ENCODE measurements at places on chromosomes 11 and 22. TPM values are rescaled to one million over a fixed set of nuclear protein-coding genes. Genes with fewer than 3 reads are reported as not detected.

The BIK gene
- not detected for total RNA-seq

The LIF gene
- total RNA-seq, result 4.5 TPM

The TMEM86A gene
- 8.4 TPM for total RNA-seq

The SCGB2A2 gene
- total RNA-seq, result not detected

The CRYAB gene
- total RNA-seq, result 2,347 TPM

The KRTAP5-8 gene
- total RNA-seq, result 0.42 TPM

The TSPAN4 gene
- total RNA-seq, result 95.1 TPM

The PATE2 gene
- total RNA-seq, result not detected

The SCGB1A1 gene
- not detected for total RNA-seq

The PKNOX2 gene
- total RNA-seq, result 19.8 TPM

The CCDC179 gene
- not detected for total RNA-seq

The MS4A7 gene
- total RNA-seq, result 78.1 TPM

The NTM gene
- 1.9 TPM for total RNA-seq

The BTBD18 gene
- not detected for total RNA-seq

DNA sequence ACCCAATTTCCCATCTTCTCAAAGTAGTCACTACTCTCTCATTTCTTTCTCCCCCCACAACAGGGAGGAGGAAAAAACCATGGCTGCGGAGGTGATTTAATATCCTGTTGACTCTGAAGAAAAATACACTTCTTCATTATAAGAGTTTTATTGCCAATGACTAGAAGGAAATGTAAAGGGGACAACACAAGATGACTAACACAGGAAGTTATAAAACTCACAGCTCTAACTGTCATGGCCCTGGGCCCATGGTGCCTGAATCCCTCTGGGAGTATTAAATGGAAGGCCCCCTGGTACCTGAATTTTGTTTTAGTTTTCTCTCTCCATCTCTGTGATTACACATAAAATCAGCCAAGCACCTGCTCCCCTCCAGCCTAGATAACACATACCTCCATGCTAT is 352.8 kb upstream of the FAT3 start:
- no peak for DNase-seq

GRCh38 chr11:47225552-47226400 is 11.0 kb downstream of the DDB2 start:
- no peak for DNase-seq

DNA sequence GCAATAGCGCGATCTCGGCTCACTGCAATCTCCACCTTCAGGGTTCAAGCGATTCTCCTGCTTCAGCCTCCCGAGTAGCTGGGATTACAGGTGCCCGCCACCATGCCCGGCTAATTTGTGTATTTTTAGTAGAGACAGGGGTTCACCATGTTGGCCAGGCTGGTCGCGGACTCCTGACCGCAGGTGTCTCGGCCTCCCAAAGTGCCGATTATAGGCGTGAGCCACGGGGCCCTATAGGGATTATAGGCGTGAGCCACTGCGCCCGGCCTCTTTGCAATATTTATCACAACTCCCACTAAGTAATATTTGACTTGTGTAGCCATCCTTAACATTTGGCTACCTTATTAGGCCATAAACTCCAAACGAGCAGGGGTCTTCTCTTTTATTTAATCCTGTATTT is 879 bp upstream of the CUL5 start:
- DNase-seq, result no peak

DNA sequence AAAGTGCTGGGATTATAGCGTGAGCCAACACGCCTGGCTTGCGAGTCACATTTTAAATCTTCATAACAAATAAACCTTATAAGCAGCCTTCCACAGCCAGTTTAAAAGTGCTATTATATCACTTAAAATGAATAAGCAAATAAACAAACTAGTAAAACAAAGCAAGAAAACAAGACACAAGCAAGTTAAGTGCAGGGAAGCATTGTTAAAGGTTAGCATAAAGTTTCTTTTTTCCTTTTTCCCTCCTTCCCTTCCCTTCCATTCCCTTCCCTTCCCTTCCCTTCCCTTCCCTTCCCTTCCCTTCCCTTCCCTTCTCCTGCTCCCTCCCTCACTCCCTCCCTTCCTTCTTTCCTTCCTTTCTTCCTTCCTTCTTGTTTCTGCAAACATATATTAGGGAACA is 278.7 kb downstream of the OPCML start:
- no peak for DNase-seq

DNA sequence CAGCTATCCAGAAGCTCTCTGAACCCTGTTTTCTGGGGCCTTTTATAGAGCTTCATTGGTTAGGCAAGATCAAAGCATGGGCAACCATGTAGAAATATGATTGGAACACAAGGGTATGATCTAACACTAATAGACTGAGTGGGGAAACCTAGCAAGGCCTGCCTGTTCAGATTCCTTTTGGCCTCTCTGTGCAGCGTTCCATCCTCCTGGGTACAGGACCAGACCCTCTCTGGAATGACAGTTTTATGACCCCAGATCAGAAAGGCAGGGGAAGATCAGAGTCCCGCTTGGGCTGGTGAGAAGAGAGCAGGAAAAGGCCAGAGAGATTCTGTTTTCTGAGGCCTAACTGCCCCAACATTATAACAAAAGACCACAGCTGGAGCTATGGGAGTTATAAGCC is 36.7 kb upstream of the VWA5A start:
- no peak for DNase-seq

GRCh38 chr22:44550711-44551491 is 52.9 kb upstream of the RTL6 start:
- DNase-seq, result no peak

GRCh38 chr11:46369458-46370152 is 11.9 kb upstream of the MDK start:
- no peak for DNase-seq

- DNase-seq, result no peak
Observed at GRCh38 chr11:132052904-132053303, 682.5 kb downstream of the NTM start.

GRCh38 chr11:76665921-76666351 is 4.6 kb downstream of the LRRC32 start:
- no peak for DNase-seq

GRCh38 chr22:42878561-42879305 is 21.7 kb upstream of the ARFGAP3 start:
- DNase-seq, result no peak

DNA sequence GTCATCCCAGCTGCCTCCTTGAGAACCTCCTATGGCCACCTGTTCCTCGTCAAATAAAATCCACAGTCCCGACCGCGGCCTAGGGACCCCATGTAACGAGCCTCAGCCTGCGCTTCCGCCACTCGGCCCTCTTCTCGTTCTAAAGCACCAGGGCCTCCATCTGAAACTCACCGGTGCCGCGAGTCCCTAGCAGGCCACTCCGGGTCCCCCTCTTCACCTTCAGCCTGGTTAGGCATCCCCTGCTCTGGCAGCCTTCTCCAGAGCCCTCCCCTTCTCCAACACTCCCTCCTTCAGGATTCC is 2.4 kb upstream of the SSTR3 start:
- no peak for DNase-seq

- peak; percentile 88 for DNase-seq
Observed at GRCh38 chr22:23539135-23539838, 40.8 kb downstream of the IGLL1 start.

GRCh38 chr11:108959105-108959761 is 294.4 kb downstream of the DDX10 start:
- no peak for DNase-seq

DNA sequence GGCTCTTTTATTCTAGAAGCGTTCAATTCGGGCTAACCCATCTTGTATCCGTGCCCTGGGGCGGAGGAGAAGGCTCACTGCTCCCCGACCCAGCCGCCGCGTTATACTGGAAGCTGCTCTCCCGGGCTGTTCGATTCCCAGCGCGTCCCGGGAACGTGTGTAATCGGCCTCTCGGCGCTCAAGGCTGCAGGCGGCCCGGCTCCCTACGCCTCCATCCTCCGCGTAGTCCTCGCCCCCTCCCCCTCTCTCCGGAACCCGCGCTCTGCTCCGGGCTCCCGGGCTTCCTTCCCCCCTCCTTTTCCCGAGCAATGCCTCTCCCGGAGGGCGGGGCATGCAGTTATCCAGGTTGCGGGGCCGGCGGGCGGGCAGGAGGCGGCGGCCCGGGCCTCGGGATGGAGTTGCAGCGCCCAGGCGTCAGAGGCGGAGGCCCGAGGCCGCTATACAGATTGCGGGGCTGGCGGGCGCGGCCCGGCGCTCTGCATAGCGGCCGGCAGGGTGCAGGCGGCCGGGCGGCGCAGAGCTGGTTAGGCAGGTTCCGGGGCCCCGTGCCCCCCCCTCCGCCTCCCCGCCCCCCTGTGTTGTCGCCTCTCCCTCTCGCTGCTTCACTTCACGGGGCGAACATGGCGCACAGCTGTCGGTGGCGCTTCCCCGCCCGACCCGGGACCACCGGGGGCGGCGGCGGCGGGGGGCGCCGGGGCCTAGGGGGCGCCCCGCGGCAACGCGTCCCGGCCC is at the start of gene KMT2A:
TSS of gene KMT2A (plus strand) at position 600 of the 732 bp plus-strand sequence. CDS start at position 621, 21 bp downstream.
- DNase-seq, result peak; percentile 99

GRCh38 chr22:32175683-32176644 is 16.9 kb upstream of the C22orf42 start:
- DNase-seq, result no peak

- DNase-seq, result peak; percentile 54
Observed at GRCh38 chr11:34052608-34053160, 1.2 kb downstream of the CAPRIN1 start.

- DNase-seq, result peak; percentile 84
Observed at GRCh38 chr11:2312232-2313042, 10.6 kb downstream of the TSPAN32 start.

- no peak for DNase-seq
Observed at GRCh38 chr11:14112721-14113120, 150.2 kb downstream of the SPON1 start.

GRCh38 chr22:29275167-29275566 is 7.1 kb downstream of the EWSR1 start:
- DNase-seq, result no peak

DNA sequence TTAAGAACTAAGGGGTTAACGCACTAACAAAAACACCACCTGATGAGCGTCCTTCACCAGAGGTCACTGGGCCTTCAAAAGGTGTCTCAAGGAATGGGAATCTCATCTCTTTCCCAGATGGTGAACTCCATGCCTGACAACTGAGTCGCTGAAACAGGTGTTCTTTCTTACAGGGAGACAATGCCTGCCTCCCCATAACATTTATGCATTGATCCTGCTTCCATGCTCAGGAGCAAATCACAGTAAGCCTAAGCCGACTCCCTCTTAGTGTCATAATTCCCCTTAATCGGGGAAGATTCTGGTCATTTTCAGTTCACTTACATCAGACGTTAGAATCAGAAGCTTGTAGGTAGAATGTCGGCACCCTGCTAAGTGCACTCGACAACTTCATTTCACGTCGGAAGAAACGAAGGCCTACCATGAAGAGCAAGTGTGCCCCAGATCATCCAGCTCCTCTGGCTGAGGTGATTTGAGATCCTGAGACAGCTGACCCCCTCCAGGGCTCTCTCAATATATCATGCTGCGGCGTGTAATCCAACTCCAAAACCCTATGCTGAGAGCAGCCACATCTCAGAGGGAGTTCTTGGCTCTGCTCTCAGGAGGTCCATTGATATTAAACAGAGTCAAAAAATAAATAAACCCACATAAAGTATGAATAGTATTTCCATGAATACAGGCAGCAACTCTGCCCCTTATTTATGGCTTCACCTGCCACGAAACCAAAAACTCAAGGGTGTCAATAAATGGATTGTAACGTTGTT is 163.1 kb downstream of the LARGE1 start:
- DNase-seq, result no peak

GRCh38 chr22:36252754-36253522 is at the start of gene APOL1:
APOL1 (plus strand) TSS chr22:36253133; CDS start chr22:36254956, 1,823 bp downstream.
- peak; percentile 70 for DNase-seq
